ENCODE measurements at places on chromosomes 2 and 18. TPM values are rescaled to one million over a fixed set of nuclear protein-coding genes. Genes with fewer than 3 reads are reported as not detected.

HTR2B gene
- 0.13 TPM for total RNA-seq

SPP2 gene
- total RNA-seq = 0.37 TPM

PPM1G gene
- total RNA-seq = 130 TPM

GPBAR1 gene
- 0.13 TPM for total RNA-seq

CTLA4 gene
- total RNA-seq = 0.29 TPM
